Stimulated activated effector memory CD8-positive, alpha-beta T cell treated with anti-CD3 and anti-CD28 coated beads, Interleukin-12 subunit alpha, Interleukin-12 subunit beta, amount 100 ng/mL, for 72 hours (primary cell): ENCODE measurements at places on chromosomes 13 and 19.

DNA sequence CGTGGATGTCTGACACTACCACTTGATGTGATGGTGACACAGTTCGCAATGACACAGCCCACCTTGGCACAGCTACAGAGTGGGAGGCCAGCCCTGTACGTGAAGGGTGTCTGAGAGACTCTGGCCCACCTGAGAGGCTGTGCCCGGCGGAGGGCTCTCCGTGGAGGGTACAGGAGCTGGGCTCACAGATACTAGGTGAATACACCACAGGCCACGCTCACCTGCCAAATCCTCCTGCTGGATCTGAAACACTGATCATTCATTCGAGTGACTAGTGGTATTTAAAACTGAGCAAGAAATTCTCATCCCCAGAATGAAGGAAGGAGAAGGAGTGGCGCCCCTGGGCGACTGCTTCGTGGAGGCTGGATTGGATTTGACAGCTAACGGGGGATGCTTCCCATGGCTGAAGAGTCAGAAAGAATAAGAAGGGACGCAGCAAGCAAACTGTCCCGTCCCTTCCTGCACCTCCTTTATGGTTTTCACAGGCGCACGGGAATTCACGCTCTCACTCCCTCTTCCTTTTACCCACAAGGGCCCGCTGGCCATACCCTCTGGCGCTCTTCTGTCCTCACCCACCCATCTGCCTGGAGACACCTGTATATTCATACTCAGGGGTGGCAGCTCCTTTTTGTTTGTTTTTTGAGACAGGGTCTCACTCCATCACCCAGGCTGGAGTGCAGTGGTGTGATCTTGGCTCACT, 25.0 kb downstream of the CEBPG start:
- DNase-seq, result no peak

DNA sequence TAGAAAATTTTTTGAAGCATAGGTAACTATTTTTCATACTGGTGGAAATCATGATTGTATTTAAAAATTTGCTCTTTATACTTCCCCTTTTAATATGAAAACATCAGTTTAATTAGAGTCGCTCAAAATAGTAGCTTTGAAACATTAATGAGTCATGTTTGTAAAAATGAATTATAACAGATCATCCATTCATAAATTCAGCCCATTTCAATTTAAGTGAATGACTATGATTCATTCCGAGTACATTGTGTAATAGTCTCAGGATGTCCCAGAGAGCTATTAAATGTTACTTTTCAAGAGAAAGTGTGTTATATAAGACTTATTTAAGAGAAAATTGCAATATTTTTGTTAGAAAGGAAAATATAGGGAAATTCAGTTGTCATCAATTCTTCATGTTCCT, 111.0 kb downstream of the FNDC3A start:
- no peak for DNase-seq

- no peak for DNase-seq
These were observed 805.6 kb upstream of the ARGLU1 start for GRCh38 chr13:107373551-107373950.

- no peak for DNase-seq
These were observed 126.6 kb downstream of the USP12 start for GRCh38 chr13:27044837-27045570.

DNA sequence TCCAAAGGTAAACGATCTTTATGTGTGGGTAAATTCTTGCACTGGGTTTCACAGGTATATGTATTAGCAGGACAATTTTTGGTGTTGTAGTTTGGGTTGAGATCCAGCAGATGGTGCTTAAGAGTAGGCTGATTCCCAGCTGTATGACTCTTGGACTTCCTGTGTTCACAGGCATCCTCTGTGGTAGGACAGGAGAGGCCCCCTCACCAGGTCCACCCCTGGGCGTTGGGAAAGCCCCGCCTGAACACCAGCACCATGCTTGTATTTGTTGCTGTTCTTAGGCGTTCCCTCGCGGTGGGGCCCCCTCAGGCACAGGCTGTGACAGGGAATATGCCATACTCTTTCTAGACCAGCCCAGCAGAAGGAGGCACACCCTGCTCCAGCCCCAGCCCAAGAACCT, 49.5 kb upstream of the PCDH17 start:
- no peak for DNase-seq

DNA sequence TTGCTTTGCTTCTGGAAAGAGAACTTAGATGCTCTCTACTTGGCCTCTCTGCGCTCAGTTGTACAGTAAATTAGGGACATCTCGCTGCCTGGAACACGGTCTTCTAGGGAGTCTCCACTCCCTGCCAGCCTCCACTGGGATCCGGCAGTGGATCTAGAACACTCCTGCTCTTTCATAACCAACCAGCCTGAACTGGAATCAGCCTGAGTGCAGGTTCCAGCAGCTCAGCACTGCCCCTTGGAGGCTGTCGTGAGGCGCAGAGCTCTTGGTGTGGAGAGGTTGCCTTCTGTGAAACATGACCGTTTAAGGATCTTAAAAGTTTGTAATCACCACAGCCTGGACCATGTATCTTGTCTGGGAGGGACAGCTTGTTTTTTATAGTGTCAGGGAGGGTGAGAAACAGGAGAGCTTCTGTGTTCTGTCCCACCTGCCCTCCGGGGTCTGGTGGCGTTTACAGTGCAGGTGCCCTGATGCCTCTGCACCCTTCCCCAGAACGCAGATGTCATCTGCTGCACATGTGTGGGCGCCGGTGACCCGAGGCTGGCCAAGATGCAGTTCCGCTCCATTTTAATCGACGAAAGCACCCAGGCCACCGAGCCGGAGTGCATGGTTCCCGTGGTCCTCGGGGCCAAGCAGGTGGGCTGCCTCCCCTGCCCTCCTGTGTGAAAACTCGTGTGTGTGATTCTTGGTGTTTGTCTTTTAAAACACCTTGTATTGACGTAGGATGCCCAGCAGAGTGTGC, 24.8 kb downstream of the UPF1 start:
- DNase-seq, result no peak

- DNase-seq, result no peak
These were observed 202.1 kb downstream of the KLF12 start for GRCh38 chr13:73932091-73932490.

- peak; percentile 47 for DNase-seq
These were observed 2.6 kb downstream of the BBC3 start for GRCh38 chr19:47228168-47228936.

- no peak for DNase-seq
These were observed 40.6 kb upstream of the FAM216B start for GRCh38 chr13:42740753-42741152.

- no peak for DNase-seq
These were observed 1.2 kb upstream of the DMWD start for GRCh38 chr19:45793876-45794275.
